ENCODE measurements at places on chromosomes 2 and 18.
A peak's percentile ranks its signal among the peaks of the same experiment; 100 is the strongest.

DNA sequence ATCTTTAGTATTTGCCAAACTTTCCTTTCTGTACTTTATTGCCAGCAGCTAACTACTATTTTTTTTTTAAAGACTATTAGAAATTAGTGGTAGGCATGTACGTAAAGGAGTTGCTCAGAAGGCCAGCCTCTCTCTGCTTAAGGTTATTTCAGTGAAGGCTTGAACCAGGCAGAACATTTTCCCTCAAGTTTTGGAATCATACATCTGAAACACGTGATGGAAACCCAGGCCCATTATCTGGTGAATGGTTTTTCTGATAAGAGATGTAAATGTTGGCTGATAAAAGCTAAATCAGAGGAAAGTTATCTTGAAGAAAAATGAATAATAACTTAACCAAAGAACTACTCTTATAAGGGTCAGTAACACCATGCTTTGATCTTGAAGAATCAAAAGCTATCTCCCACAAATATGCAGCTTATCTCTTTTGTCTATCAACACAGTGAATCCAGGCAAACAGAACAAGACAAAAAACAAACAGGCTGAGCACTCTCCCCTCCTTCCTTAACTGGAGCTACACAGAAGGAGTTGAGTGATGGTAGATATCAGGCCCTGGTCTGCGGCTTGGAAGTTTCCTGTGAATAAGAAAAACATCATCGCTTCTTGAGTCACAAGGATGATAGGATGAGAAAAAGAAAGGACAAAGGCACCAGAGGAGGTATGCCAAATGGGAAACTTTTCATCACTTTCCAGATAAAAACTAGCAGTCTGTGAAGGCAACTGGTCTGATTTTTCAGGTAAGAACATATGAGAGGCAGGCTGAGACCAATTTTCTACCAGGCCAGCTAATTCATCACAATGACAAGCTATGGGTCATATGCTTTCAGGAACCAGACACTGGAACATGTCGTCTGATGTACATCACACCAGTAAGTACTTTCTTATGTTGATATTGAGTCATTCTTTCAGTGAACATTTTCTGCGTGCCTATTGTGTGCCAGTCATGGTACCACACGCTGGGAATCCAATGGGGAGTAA is 88.4 kb upstream of the STK17B start:
- peak; percentile 82 for ATAC-seq

- no peak for ATAC-seq
Observed at GRCh38 chr18:12851716-12852115, 32.3 kb downstream of the PTPN2 start.

GRCh38 chr2:128447538-128447995 is 128.9 kb upstream of the HS6ST1 start:
- no peak for ATAC-seq

GRCh38 chr2:205461169-205461568 is 221.1 kb upstream of the NRP2 start:
- no peak for ATAC-seq

DNA sequence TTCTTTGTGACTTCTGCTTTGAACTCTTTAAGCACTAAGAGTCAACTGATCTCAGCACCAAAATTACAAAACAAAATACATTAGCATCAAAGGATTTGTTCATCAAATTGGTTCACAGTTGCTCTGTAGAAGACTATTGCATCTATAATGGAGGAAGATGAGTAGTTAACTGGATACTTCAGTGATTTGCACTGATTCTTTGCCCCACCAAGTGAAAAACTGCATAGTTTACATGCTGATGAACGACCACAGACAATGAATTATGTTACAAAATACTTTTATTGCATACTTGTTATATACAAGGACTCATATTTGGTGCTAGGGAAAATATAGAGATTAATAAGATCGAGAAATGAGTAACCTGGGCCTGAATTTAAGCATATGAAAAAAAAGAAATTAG is 107.2 kb downstream of the SCG2 start:
- ATAC-seq: no peak

GRCh38 chr2:204692790-204693189 is 147.5 kb downstream of the PARD3B start:
- no peak for ATAC-seq

DNA sequence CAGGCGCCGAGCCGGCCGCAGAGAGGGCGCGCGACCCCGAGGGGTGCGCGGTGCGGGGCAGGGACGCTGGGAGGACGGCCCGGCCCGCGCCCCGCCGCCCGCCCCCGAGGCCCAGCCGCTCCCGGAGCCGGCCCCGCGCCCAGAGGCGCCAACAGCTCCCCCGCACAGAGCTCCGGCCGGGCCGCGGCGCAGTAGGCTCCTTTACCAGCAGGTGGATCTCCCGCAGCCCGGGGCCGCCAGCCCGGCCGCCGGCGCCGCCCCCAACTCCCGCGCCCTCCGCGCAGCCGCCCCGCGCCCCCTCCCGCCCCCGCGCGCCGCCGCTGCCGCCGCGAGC is 258 bp downstream of the MGAT4A start:
- peak; percentile 67 for ATAC-seq

DNA sequence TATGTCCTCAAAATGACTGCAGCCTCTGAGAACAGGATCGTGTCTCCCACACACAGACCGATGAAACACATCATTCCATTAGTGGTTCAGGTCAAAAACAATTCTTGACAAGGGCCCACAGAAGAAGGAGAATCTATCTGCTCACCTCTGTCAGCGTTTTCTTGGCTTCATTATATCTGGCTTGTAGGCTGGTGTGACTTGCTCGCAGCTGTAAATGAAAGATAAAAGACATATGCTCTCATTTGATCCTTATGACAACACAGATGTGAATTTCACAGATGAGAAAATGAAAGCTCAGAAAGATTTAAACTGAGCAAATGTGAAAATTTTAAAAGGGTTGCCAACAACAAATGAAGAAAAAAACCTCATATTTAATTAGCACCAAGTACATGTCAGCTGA is 61.6 kb downstream of the CCDC93 start:
- no peak for ATAC-seq

- ATAC-seq: peak; percentile 53
Observed at GRCh38 chr2:31429759-31430438, 15.4 kb upstream of the XDH start.
